ENCODE measurements at places on chromosomes 5 and 9.

DNA sequence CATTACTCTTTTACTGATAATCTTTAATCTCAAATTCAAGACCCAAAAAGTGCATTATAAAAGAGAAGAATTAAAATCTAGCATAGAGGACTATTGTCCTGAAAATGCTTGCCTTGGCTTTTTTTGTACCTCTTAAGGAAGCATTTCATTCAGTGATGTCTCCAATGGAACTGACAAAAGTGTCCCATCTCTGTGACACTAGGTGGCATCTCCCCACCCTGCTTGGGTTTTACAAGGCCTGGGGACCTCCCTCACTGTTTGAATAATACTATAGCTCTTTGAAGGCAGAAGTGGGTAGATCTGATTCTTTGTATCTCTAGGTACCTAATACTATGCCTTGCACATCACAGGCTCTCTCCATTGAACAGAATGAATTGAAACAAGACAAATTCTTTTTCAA is 180.6 kb downstream of the EPB41L4A start:
- no peak for DNase-seq

DNA sequence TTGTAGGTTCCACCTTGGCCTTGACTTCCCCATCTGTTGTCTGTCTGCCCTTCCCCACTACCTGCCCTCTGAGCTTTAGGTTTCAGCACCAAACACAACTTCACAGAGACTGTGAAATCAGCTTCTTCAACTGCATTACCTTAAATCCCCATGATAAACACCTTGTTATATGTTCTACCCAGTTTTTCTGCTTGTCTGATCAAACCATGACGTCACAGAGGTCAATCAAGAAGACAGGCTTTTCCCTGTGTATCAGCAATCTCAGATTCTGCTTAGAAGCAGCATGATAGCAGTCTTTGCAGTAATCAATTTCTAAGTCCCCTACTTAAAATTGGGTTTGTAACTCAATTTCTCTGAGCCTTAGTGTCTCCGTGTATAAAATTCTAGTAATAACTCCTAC is 175.0 kb downstream of the PLK2 start:
- no peak for DNase-seq

- no peak for DNase-seq
Observed at GRCh38 chr5:179418972-179419371, 73.7 kb upstream of the ADAMTS2 start.

- DNase-seq, result no peak
Observed at GRCh38 chr5:1824109-1824821, 23.1 kb downstream of the NDUFS6 start.

DNA sequence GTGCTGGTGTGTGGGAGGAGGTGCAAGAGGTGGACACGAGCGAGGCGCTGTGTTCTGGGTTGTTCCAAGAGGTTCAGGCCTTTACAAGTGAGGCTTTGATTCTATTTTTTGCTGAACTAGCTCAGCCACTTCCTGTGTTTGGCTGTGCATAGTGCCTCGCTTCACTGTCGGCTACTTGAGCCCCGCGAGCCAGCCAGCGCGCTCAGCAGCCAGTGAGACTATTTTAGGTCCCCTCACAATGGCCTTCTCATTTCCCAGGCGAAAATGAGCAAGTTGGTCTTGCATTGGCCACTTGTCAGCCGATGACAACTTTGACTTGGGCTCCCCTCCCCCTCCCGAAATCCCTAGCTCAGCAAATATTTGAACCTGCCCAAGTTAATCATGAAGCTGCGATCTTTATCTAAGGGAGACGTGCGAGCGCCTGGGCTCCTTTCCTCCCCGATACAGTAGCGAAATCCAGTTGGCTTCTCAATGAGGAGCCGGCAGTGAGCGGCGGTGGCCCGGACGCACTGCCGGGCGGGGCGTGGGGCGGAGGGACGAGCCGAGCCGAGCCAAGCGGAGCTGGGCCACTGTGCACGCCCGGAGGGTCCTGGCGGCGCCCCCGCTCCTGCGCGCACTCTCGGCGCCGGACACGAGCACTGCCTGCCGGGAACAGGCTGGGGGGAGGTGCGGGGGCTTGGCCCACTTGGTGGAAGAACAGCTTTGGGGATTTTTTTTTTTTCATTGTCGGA is 72.6 kb downstream of the PIK3R1 start:
- DNase-seq, result peak; percentile 41

Measured in LoVo (cell line).